Stimulated activated CD8-positive, alpha-beta memory T cell treated with anti-CD3 and anti-CD28 coated beads, Interleukin-15, amount 100 ng/mL, for 24 hours (primary cell): ENCODE measurements at places on chromosomes 12 and 14.
A peak's percentile ranks its signal among the peaks of the same experiment; 100 is the strongest.

- DNase-seq: no peak
Measured at GRCh38 chr12:24591715-24592440, 357.0 kb downstream of the BCAT1 start.

DNA sequence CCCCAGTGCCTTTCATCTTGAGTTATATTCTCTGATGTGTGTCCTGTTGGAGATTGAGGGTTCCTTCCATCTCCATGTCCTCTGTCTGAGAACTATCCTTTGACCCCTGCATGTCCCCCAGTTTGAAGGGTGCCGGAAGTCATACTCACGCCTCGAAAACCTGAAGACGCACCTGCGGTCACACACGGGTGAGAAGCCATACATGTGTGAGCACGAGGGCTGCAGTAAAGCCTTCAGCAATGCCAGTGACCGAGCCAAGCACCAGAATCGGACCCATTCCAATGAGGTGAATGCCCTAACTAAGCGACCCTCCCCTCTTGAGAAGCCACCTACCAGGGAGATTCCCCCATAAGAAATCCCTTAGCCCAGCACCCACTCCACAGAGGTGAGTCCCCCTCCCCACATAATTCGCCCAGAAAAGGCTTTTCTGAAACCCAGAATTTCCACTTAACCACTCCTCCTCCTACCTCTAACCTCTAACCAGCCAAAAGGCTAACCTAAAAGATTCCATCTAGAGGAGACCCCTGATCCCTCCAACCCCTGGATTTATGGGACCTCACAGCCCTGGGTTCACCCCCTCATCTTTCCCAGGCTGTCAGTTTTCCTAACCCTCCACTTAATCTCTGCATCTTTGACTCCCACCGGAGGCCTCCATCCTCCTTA, 7.8 kb downstream of the GLI1 start:
- DNase-seq: no peak

- no peak for DNase-seq
Measured at GRCh38 chr12:14810953-14811483, 3.0 kb downstream of the SMCO3 start.

GRCh38 chr14:105165761-105166485, 2.7 kb downstream of the JAG2 start:
- no peak for DNase-seq

- DNase-seq: no peak
Measured at GRCh38 chr12:49689785-49690184, 17.4 kb downstream of the FMNL3 start.

DNA sequence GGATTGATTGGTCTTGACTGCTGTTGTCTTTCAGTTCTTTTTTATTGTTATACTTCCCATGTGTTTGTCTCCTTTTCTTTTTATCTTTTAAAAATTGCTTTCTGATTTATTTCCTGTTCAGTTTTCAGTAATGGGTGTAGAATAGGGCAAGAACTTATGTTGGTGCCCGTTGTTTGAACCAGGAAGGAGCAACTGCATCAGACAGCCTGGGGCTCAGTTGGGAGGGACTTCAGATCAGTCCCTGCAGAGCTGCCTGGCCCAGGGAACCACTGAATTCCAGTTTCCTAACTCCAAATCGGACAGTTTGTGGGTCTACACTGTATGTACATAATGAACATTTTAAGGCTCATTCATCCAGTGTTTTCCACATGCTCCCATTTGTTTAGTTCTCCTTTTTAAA, 64.9 kb downstream of the FBXO34 start:
- no peak for DNase-seq

DNA sequence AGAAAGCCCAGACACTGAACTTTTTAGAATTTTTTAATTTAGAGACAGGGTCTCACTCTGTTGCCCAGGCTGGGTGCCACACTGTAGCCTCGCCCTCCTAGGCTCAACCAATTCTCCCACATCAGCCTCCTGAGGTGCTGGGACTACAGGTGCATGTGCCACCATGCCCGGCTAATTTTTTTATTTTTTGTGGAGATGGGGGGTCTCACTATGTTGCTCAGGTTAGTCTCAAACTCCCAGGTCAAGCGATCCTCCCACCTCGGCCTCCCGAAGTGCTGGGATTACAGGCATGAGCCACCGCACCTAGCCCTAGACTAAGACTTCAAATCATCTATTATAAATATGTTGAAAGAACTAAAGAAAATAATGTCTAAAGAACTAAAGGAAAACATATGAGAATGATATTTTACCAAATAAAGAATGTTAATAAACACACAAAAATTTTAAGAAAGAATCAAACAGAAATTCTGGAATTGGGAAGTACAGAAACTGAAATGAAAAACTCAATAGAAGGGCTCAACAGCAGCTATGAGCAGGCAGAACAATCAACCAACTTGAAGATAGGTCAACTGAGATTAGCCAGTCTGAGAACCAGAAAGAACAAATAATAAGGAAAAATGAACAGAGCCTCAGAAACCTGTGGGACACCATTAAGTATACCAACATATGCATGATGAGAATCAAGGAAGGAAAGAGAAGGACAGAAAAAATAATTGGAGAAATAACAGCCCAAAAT, 26.2 kb upstream of the AP4S1 start:
- no peak for DNase-seq

GRCh38 chr12:65607401-65607841, 216.9 kb upstream of the HMGA2 start:
- DNase-seq: no peak

- no peak for DNase-seq
Measured at GRCh38 chr12:78340406-78340805, 509.7 kb downstream of the NAV3 start.

GRCh38 chr14:75138492-75138891, 11.6 kb upstream of the NEK9 start:
- no peak for DNase-seq

GRCh38 chr14:50001999-50002925, 109.4 kb downstream of the ARF6 start:
- peak; percentile 11 for DNase-seq

DNA sequence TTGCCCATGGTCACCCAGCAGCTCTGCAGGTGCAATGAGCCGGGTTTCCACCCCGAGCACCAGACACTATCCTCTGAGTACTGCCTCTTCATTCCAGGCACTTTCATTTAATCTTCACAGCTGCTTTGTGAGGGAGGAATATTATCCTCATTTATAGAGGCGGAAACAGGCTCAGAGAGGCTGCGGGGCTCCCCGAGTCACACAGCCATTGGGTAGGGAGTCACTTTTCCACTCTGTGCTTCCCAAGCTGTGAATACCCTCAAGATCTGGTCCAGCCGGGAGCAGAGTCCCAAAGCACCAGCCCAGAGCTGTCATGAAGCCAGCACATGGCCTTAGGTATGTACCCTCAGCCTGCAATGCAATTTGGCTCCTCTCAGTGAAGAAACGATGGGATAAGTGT, 51.7 kb upstream of the RIN3 start:
- no peak for DNase-seq

DNA sequence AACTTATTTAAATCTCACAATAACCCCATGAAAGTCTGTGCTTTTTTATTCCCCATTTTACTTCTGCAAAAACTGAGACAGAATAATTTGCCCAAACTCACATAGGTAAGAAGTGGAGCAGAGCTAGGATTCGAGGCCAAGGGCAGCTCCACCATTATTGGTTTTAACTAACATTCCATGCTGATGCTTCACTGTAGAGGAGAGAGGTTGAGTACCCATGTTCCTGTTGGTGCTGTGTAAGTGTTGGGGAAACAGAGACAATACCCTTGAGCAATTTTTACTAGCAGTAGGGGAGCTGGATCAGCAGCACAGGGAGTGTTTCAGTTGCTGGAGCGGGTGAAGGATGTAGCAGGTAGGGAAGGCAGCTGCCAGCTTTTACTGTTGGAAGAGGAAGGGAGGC, 21.1 kb downstream of the RASSF8 start:
- no peak for DNase-seq

GRCh38 chr12:62192903-62193250, 67.3 kb upstream of the USP15 start:
- DNase-seq: no peak

GRCh38 chr12:47077206-47078085, 2.0 kb upstream of the PCED1B start:
- no peak for DNase-seq

GRCh38 chr14:77148510-77149231, 7.1 kb upstream of the ZDHHC22 start:
- no peak for DNase-seq

- DNase-seq: no peak
Measured at GRCh38 chr12:50524621-50525020, 19.8 kb downstream of the DIP2B start.

- no peak for DNase-seq
Measured at GRCh38 chr12:5780536-5780935, 164.5 kb downstream of the ANO2 start.

GRCh38 chr14:36519431-36520321, at the start of gene NKX2-1:
Gene NKX2-1, minus strand, starts transcription at chr14:36520232. Its CDS starts 103 bp downstream, at chr14:36520129.
- no peak for DNase-seq

DNA sequence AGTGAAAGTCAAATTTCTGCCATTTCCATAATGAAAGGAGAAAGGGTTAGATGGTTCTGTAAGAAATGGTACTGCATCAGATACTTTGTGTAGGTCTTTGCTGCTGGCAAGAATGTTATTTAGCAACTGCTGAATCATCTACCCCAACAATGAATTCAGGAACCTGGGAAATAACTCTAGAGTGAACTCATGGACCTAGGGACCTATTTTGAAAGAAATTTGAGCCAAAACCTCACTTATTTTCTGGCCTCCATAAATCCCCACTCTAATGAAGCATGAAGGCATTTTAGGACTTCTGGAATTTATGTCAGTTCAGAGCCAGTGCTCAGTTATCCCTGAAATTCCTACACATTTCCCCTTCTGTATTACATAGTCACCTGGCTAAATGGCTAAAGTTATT, 50.9 kb upstream of the CPNE8 start:
- no peak for DNase-seq

DNA sequence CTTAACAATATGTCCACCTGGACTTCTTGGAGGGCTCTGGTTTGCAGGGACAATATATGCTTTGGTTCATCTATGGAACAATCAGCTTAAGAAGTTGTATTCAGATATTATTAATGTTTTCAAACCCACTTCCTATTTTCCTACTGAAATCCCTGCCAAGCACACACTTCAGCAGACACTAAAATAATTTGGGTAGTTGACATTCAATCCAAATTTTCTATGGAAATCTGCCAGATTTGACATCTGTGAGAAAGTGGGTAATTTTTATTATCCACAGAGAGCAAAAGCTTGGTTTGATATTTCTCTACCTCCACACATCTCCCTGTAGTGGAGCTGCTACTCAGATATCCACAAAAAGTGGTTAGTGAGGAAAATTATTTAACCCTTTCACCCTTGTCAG, 378.8 kb upstream of the SOX5 start:
- DNase-seq: no peak

GRCh38 chr12:18966954-18967353, 162.6 kb upstream of the PLEKHA5 start:
- DNase-seq: no peak

DNA sequence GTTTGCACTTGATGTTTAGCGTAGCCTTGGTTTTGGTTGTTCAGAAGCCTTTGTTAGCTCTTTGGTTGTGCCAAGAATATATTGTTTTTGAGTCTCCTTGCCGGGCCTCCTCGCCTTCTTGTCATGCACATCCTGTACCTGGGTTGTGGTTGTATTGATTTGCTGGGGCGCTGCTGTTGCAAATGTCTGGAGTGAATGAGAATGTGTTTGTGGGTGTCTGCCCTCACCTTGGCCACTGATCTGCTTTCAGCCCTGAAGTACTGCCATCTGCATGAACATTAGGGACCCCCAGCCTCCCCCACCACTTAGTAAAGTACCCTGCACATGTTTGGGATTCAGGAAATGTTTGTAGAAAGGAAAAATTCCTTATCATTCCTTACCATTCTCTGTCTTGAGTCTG, 16.5 kb downstream of the PRKCH start:
- DNase-seq: no peak

GRCh38 chr12:91902860-91903683, 242.6 kb downstream of the BTG1 start:
- no peak for DNase-seq

DNA sequence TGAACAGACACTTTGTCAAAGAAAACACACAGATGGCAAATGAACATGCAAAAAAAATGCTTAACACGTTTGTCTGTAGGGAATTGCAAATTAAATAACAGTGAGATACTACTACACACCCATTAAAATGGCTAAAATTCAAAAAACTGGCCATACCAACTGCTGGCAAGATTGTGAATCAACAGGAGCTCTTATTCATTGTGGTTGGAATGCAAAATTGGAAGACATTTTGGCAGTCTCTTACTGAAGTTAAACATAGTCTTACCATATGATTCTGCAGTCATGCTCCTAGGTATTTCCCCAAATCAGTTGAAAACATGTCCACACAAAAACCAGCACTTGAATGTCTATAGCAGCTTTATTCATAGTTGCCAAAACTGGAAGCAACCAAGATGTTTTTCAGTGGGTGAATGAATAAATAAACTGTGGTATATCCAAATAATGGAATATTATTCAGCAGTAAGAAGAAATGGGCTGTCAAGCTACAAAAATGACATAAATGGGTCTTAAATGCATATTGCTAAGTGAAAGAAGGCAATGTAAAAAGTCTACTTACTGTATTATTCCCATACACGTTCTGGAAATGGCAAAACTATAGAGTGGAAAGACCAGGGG, 91.4 kb downstream of the PLEKHA5 start:
- no peak for DNase-seq

DNA sequence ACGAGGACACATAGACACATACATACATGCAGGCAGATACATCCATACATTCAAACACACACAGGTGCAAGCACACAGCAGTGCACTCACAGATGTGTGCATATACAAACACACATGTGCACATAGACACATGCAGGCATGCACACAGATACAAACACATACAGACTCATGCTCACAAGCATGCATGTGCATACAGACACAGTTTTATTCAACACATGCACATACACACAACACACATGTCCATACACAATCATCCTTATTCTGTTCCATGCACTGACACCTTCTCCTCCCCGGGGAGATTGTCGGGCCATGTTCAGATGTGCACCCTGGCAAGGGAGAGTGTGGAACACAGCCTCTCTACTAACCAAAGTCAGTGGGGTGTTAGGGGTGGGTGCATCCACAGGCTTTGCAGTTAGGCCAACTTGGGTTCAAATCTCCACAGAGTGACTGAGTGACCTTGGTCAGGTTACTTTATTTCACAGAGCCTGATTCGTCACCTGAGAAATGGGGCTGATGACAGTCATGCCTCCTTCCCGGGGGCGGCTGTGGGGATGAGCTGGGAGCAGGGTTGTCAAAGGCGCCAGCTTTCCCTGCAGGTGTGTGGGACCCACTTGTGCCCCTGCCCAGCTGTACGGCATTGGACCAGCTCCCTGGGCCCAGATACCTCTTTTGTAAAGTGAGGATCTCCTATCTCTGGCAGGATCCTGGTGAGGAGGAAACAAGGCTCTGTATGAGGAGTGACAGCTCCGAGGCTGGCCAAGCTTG, 250.1 kb downstream of the SLC41A2 start:
- no peak for DNase-seq
